ENCODE measurements at places on chromosomes 6 and 20. TPM values are rescaled to one million over a fixed set of nuclear protein-coding genes. Genes with fewer than 3 reads are reported as not detected.

The GCLC gene
- 26.7 TPM for total RNA-seq

The MICB gene
- total RNA-seq, result 1.5 TPM

The MATN4 gene
- total RNA-seq, result not detected

The TMC2 gene
- 0.08 TPM for total RNA-seq

The SLC22A2 gene
- total RNA-seq, result not detected

The PERP gene
- total RNA-seq, result 49.1 TPM

GRCh38 chr6:156778454-156779205 is 1.5 kb downstream of the ARID1B start:
- peak; percentile 76 for DNase-seq

DNA sequence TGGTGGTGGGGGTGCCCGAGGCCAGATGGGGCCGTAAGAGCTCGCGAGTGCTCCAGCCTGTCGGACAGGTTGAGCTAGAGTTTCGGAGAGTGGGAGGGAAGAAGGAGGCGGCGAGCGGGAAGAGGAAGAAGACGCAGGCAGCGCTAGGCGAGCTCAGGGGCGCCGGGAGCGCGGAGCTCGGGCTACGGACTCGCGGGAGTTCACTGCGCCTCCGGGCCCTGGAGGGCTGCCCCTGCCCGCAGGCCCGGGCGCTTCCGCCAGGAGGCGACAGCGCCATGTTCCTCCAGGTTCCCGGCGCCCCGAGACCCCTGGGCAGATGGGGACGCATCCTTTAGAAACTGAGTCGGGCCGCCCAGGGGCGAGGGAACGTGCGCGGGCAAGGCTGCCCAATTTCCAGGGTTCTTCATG is 984 bp downstream of the TFAP2C start:
- no peak for DNase-seq

DNA sequence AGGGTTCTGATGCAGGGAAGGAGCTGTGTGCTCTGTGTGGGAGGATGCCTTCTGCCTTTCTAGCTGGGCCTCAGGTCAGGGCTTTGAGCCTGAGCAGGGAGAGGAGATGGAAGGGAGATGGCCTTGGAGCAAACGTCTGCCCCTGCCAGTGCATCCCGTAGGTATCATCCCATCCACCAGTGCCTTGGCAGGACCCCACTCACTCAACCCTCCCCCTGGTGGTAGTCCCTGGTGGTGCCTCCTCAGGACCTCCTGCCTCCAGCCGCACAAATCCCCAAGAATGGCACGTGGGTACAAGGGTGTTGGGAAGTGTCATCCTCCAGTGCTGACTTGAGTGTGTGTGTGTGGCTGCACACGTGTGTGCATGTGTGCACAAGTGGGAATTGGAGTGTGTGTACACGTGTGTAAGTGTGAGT is 23.1 kb upstream of the MICB start:
- no peak for DNase-seq

DNA sequence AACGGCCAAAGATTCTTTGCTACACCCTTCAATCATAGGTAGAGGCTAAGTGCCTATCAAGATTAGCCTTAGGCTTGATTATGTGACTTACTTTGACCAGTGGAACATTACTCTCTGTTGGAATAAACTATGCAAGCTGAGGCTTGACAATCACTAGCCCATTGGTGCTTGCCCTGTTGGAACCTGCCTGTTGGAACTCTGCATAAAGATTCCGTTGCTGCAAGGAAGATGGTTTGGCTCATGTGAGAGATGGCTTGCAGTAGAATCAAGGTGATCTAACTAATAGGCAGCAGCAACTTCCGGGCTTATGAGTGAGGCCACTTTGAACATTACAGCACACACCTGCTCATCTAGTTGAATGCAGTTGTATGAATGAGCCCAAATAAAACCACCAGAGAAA is 227.7 kb upstream of the TSHZ2 start:
- DNase-seq, result no peak

DNA sequence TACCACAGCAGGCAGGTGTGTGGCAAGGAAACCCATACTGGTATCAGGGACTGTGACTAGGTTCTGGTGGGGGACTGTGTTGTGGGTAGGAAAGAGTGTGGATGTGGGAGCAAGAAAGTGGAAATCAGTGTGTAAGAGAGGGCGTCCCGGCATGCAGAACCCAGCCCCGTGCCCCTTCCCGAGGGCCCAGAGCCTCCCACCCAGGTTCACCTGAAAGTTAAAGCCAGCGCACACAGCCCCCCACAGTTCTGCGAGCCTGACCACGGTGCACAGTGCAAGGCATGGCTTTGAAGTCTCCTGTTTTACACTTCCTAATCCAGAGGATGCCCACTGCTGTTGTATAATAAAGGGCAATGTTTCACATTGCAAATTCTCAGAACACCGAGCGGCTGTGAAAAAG is 22.7 kb downstream of the MAFB start:
- DNase-seq, result peak; percentile 64

DNA sequence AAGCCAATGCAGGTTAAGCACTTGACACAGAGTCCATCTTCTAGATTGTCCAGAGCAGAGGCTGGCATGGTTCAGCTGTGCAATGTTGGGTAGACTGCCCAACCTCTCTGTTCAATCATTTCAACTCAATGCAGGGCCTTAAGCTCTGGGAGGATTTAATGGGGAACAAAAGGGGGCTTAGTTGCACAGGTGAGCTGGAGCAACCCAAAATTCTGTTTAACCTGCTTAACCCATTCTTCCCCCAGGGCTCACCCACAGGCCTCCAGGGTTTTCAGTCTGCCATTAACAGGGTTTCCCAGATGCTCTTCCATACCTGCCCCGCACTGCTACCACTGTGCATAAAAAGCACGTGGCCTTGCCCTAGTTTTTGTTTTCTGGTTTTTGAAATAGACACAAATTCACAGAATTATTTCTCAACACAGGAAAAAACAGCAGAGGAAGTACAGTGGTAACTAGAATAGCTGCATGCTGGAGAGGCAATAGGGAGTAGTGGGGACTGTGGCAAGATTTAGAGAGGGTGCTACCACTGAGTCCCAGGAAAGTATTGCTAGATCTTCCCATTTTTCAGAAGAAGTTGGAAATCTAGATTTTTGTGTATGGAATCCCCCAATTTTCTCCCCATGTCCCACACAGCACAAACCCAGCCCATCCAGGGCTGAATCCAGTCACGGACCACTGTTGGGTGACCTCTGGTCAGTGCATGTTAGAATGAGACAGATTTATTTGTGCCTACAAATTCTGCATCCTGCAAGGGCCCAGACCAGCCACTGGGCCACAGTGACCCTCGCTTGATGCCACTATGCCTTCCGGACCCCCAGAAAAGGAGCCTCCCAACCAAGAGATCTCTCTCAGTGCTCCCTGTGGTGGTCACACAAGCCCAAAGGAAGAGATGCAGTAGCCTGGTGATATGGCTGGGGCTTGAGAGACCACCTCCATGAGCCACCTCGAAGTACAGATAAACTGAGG is 4.6 kb downstream of the PTGIS start:
- DNase-seq, result no peak

DNA sequence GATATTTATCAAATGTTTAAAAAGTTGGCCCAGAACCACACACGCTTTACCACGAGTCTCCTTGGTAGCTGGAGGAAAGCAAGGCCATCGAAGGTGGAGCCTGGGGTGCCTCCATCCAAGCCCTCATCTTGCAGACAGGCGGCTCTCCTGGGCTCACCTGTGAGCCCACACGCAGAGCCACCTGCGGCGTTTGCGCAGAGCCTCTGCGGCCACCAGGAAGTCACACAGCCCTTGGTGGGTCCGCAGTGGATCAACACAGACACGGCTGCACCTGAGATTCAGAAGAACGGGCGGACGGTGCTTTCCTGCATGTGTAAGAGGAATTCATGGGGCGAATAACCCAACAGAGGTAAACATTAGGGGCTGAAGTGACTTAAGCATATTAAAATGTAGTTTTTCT is 24.5 kb upstream of the SMOC2 start:
- DNase-seq, result no peak

DNA sequence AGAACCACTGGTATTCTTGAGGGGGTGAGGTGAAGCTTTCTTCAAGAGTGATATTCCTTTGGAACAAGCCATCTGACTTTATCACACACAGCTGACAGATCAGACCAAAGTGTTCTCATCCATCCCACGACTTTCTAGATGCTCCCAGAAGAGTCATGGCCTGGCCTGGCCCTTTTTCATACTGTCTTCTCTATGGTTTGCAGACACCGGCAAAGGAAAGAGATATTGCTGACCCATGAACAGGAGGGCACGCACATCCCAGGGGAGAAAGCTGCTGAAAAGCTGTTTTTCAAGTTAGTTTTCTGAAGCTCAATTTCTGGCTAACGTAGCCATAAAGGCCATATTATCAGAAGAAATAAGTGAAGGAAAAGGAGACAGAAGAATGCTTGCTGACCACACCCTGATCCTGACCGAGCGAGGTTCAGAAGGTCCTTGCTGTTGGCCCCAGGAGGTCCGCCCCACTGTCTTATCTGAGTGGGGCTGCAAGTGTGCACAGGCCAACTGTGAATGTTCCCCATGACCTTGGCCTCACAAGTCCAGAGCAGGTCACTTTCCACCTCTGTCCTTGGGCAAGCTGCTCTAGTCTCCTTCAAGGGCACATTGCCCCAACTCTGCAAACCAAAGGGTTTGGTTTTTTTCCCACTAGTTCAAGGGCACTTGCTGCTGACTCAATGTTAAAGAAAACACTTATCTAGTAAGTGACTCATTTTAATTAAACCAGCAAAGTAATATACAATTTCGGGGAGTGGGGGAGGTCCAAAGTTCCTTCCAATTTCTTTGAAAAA is 2.0 kb downstream of the ACSS1 start:
- DNase-seq, result peak; percentile 39

DNA sequence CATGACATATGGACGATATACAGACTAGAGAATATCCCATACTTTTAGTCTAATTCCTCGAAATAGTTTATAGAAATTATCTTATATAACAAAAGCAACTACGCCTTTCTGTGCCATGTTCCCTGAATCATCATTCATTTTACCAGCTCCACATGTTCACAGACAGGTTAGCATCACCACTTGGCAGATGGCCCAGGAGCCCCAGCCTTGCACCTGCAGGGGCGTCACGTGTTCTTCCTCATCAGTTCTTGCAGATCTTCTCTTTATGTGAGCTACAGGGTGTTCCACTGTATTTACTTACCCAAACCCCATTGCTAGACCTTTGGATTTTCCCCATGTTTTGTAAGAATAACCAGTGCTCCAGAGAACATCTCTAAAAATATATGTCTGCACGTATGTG is 12.6 kb upstream of the BNIP5 start:
- DNase-seq, result no peak

GRCh38 chr6:123962508-123962907 is 158.8 kb downstream of the NKAIN2 start:
- DNase-seq, result no peak

DNA sequence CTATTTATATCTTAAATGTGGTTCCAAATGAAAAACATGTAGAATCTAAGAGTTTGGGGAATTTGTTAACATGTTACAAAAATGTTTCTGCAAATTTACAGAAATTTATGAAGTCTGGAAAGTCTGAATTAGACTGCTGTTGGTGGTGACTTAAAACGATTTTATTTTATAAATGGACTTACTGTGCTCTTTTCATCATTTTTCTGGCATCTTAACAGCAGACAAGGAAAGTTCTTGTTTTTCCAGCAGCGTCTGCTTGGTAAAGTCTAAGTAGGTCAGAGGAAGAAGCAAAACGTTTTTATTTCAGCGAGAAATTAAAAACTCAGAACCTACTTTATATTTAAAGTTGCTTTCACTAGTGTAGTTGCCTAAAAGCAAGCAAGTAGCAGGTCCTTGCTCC is 48.6 kb upstream of the COL9A1 start:
- no peak for DNase-seq

GRCh38 chr6:26056583-26057350 is 30.5 kb upstream of the HFE start:
- no peak for DNase-seq

- DNase-seq, result no peak
Measured at GRCh38 chr6:165077876-165078275, 231.5 kb downstream of the C6orf118 start.

DNA sequence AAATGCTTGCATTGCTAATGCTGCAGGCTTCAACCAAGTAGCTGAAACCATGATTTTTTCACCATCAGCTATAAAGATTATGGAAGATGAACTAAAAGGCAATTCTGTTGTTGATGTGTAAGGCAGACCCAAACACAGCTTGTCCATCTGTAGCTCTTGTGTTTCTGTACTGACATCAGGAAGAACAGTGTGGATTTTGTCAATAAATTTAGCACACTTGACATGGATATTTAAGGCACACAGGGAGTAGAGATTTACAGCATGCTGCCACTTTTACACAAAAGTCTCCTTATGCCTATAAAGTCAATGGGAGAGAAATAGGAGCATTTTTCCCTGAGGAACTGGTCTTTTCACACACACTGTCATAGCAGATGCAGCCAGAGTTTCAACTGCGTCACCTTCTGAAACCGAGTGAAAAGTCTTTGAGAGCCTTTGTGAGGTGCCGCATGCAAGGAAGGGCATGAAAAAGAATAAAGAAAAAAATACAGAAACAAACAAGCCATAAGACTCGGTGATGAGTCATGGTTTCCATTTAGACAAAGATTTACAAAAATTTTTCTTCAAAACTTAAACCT is 261.4 kb upstream of the TFAP2D start:
- no peak for DNase-seq

- no peak for DNase-seq
Measured at GRCh38 chr20:15496501-15497039, 1076.7 kb downstream of the KIF16B start.

All from Right ventricle myocardium inferior (tissue), 1 donor.